Stimulated activated CD4-positive, alpha-beta T cell treated with anti-CD3 and anti-CD28 coated beads, Interleukin-15, amount 100 ng/mL, for 1 hour (primary cell): ENCODE measurements at places on chromosomes 6 and 20.

DNA sequence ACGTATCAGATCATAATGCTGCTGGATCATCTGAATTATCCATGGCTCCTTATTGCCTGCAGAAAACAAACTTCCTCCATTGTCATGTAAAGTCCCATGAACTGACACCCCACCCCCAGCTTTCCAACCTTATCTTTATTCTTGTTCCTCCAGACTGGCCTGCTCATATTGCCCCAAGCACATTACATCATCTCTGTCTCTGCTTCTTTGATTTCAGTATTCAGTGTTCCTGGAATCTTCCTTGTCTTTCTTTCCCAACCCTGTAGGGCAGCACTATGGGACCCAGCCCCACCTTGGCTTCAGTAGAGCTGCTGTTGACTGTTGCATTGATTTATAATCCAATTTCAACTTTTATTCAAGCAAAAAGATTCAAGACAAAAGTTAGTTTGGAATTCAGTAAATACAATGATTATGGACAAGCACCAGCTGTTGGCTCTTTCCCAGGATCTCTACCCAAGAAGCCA, 187.5 kb upstream of the ECI2 start:
- DNase-seq: no peak

DNA sequence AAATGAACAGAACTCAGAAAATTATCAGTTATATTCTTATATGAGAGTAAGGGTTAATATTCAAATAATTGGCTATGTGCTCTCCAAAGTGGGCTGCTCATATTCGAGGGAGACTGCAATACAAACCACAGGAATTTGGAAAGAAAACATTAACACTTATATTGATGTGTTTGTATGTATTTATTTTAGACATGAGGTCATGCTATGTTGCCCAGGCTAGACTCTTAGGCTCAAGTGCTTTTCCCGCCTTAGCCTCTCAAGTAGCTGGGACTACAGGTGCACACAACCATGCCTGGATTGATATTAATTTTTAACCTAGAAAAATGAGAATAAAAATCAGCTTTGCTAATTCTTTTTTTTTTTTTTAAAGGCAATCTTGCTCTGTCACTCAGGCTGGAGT, 35.0 kb downstream of the BTBD9 start:
- DNase-seq: no peak

DNA sequence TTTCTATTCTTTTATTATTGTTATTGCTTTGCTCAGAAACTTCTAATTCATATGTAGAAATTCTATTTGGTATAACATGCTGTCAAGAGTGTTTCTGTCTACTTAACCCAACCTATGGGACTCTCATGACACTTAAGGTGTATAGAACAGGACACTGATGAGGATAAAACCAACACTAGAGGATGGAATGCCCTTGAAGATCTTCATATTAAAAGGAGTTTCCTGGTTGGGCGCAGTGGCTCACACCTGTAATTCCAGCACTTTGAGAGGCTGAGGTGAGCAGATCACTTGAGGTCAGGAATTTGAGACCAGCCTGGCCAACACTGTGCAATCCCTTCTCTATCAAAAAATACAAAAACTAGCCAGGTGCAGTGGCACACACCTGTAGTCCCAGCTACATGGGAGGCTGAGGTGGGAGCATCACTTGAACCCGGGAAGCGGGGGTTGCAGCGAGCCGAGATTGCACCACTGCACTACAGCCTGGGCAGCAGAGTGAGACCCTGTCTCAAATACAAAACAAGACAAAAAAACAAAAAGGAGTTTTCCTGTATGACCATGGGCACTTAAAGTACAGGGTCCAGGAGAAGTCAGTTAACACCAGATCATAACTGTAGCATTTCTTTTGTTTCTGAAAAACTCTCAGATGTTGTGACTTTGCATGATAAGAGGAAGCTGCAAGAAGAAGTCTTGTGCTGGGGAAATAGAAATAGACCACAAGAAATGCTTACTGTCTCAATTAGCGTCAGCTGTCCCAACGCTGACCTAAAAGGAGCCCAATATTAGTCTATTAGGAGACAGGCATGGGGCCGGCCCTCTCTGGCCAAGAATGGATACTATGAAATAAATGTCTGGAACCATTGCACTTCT, 38.9 kb upstream of the CD2AP start:
- no peak for DNase-seq

GRCh38 chr6:52328729-52329128, 33.2 kb upstream of the PAQR8 start:
- DNase-seq: no peak

GRCh38 chr20:13788167-13788834, 3.5 kb downstream of the NDUFAF5 start:
- no peak for DNase-seq

- DNase-seq: no peak
These were observed 67.4 kb downstream of the GMPR start for GRCh38 chr6:16305788-16306187.
